Upper lobe of left lung (tissue), 6 donors: ENCODE measurements at places on chromosomes 7 and 10. TPM values are rescaled to one million over a fixed set of nuclear protein-coding genes. Genes with fewer than 3 reads are reported as not detected.

DNA sequence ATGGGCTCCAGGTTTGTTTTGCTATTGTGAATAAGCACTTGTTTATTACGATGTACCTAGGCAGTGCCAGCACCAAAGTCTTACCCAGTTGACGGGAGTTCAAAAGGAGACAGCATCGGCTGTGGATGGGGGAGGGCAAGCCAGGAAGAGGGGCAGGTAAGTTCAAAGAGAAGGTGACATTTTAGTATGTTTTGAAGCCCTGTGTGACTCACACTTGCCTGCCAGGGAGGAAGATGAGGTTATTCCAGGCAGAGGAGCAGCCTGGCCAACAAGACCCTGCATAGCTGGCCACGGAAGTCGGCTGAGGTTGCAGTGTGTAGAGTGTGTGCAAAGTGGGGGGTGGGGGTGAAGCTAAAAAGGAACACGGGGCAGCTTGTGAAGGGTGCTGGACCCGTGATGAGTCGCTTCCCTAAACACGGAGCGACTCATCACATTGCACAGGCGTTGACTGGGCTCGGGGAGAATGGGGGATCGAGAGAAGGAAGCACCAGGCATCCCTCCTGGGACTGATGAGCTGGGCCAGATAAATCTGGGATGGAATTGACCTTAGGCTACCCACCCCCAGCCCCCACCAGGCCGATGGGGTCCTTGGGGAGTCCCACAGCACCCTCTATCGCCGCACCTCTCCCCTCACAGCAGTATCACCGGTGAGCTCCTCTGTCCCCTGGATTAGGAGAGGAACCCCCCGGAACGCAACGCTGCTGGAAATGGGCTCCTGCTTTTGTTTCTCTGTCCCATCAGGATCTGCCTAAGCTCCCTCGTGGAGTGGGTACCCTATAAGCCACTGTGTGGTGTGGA lies 97.9 kb upstream of the IKZF1 start:
- H3K27me3 ChIP-seq: no peaks in the 10 kb centered on the region
- DNase-seq: peak; percentile 10
- H3K36me3 ChIP-seq: no peaks in the 10 kb centered on the region
- H3K4me3 ChIP-seq: no peak overlapping the region
- H3K4me1 ChIP-seq: no peaks in the 10 kb centered on the region

DNA sequence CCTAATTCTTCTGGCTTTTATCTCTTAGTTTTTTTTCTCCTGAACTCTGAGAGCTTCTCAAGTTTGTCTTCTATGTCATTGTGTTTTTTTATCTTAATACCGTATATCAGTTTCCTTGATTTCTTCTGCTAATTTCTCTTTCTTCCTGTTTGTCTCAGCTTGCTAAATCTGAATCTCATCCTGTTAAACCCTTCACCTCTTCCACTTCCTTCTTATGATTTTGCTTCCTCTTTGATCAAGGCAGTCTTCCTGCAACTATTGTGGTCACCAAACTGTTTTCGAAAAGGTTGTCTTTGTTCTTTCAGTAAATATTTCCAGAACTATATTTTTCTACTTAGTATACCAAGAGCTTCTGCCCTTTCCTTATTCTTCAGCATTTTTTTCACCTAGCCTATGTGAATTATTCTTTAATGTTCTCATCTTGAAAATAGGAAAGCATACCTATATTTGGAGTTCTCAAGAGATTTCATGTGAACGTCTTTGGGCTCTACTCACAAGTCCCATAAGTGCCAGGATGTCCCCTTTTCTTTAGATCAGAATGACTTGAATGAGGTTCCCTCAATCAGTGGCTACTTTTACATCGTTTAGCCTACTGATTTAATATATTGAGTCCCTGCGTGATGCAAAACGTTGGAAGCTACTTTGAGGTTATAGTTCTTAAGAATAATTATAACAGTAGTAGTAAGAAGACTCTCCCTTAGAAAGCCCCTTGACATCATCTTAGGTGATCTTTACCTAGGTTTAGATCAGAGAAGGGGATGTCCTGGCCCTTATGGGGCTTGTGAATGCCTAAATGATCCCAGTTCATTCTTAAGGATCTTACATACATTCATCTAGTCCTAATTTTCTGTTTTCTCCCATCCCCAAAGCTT lies 415.4 kb upstream of the AUTS2 start:
- no peak overlapping the region for H3K27ac ChIP-seq
- no peak overlapping the region for H3K4me3 ChIP-seq
- no peaks in the 10 kb centered on the region for H3K4me1 ChIP-seq
- H3K27me3 ChIP-seq: no peaks in the 10 kb centered on the region

DNA sequence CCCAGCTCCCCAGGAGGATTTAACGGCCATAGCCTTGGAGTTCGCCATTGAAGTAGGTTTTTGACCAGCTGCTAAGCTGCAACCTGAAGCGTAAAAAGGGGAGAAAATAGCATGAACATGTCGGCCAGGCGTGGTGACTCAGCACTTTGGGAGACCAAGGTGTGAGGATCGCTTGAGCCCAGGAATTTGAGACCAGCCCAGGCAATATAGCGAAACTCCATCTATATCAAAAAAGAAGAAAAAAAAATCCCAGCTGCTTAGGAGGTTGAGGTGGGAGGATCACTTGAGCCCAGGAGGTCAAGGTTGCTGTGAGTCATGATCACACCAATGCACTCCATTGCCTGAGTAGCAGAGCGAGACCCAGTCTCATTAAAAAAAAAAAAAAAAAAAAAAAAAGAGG lies 32.2 kb upstream of the MCU start:
- no peak overlapping the region for H3K4me3 ChIP-seq

GRCh38 chr7:97022491-97023306 lies 1.9 kb downstream of the DLX5 start:
- H3K36me3 ChIP-seq: no peaks in the 10 kb centered on the region
- H3K4me3 ChIP-seq: no peak overlapping the region
- peaks cover 23% of the 10 kb centered on the region for H3K27me3 ChIP-seq
- peak; percentile 36 for DNase-seq
- no peak overlapping the region for H3K27ac ChIP-seq

DNA sequence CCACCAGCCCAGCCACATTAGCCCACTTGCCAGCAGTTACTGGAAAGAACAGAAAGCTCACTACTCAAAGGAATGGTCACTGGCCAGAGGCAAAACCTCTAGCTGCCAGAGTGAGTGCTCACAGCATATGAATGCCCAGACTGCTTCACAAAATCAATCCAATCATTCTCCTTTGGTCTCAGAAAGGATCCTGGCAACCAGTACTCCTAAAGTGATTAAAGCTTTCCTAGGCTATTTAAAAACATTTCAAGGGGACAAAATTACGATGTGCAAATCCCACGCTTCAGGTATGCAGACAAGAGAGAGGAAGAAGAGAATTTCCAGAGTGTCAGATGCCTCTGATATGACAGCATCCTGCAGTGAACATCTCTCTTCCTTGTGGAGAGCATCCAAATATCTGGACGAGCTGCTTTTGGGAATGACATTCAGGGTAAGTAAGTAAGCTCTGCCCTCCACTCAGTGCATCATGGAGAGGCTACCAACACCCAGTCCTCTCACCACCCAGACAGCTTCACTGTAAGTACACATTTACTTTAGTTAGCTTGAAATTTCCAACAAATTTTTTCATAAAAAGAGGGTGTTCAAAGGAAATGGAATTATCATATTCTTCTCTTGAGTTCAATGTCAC lies 25.1 kb downstream of the ICA1 start:
- H3K27ac ChIP-seq: no peak overlapping the region
- no peak overlapping the region for H3K4me3 ChIP-seq
- H3K4me1 ChIP-seq: peaks cover 4% of the 10 kb centered on the region
- DNase-seq: no peak
- H3K36me3 ChIP-seq: no peaks in the 10 kb centered on the region
- H3K27me3 ChIP-seq: no peaks in the 10 kb centered on the region

DNA sequence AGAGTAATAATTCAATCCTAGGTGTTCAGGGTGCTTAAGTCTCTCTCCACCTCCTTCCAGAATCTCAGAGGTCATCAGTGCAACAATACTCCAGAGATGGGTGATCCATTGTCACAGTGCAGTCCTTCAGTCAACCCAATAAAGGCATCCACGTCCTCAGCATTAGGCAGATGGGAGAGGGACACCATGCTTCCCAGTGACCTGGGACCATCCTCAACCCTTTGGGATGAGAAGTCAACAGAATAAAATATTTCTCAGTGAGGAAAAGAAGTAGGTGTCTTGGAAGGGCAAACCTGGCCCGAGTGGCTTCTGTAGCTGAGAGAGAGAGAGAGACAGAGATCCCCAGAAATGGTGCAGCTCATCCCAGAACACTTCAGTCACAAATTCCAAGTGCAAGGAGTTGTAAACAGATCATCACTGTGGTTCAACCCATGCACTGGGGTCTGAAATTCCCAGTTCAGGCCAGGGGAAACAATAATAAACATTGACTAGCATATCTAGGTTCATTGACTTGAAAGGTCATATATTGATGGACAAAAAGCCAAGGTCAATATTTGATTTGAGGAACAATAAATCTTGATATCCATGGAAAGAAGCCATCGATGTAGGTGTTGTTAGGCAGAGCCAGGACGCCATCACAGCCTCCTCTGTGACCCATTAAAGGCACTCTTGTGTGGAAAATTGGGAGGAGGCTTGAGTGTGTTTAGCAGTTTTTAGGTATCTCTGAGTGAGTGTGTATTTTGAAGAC lies 256.0 kb upstream of the ZMIZ1 start:
- no peak for DNase-seq

The ANLN gene
- total RNA-seq: 3.1 TPM

The NUPR2 gene
- 1.1 TPM for total RNA-seq

The ACTR3C gene
- 26.7 TPM for total RNA-seq

The SSC4D gene
- total RNA-seq: not detected
